ENCODE measurements at places on chromosomes 12 and 14.
A peak's percentile ranks its signal among the peaks of the same experiment; 100 is the strongest.

- DNase-seq, result no peak
These were observed 23.5 kb downstream of the NAA30 start for GRCh38 chr14:57413849-57414248.

DNA sequence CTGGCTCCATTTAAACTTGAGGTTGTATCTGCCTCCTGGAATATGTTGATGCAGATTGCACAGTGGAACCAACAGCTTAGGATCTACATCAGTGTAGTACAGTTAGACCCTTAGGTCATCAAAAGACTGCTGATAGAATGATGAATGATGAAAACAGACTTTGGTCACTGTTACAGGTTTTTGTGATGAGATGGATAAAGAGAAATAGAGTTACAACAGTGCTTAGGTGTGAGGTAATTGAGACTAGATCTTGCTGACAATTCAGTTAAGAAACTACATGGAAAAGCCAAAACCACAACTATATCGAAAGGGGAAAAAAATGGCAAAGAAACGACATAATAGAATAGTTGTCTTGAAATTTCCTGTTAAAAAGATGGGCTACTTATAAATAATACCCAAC is 145.7 kb upstream of the LMNTD1 start:
- no peak for DNase-seq

DNA sequence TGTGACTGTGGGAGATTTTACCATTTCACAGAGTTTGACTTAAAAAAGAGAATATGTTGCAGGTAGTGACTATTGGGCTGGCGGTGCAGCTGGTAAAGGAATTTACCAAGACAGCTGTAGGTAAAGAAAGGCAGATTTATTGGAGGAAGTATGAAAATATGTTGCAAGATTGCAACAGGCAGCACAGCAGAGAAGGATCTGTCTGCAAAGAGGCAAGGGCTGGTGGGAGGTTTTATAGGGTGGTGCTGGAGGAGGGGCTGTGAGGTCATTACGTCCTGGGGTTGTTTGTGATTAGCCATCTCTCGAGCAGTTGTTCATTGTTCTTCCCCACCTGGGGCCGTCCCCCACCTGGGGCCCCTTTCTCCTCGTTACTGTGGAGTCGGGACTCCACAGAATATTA is 62.1 kb downstream of the ACACB start:
- DNase-seq, result no peak

DNA sequence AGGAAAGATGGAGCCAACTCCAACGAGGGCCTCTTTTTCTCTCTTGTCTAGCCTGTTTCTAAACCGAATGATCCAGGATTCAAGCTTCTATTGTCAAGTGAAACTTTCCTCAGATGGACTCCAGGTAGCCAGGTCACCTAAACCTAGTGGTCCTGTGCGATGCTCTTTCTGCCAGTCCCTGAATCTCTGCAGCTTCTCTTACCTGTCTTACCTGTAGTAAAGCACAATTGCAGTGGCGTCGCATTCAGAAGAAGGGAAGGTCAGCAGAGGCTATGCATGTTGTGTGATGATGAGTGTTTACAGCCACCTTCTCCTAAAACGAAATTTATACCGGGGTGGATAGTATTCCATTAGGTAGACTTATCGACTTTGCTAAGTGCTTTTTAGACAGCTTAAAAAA is 47.4 kb upstream of the TRAF3 start:
- DNase-seq, result no peak

DNA sequence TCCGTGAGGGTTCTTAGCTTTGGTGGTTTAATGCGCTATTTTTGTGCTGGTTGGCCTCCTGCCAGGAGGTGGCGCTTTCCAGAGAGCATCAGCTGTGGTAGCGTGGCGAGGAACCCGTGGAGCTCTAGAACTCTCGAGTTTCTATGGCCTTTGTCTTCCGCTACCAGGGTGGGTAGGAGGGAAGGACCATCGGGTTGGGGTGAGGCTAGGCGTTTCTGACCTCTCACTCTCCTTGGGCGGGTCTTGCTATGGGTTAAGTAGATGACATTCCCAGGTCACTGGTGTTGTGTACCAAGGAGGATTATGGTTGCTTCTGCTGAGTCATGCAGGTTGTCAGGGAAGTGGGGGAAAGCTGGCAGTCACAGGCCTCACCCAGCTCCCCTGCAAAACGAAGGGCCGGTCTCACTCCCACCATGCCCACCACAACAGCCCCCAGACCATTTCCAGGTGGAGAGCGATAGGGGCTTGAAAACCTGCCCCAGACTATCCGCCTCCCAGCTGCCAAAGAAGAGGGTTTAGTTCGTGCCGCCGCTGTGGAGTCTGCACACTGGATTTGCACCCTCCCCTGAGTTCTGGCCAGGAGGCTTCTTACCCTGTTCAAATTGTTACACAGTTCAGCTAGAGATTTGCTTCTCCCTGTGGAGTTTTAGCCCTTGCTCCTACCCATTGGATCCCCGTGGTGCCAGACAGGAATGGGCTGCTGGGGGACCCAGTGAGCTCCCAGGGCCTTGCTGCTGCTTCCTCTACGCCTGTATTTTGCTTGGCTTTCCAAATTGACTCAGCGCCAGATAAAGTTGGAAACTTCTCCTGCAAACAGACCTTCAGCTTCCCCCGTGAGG is 21.9 kb downstream of the RNFT2 start:
- no peak for DNase-seq

GRCh38 chr12:19440019-19440858 is 947 bp downstream of the AEBP2 start:
- peak; percentile 19 for DNase-seq

- no peak for DNase-seq
These were observed 6.0 kb downstream of the NACA start for GRCh38 chr12:56719056-56719455.

GRCh38 chr14:44912041-44912869 is 49.5 kb downstream of the KLHL28 start:
- no peak for DNase-seq

DNA sequence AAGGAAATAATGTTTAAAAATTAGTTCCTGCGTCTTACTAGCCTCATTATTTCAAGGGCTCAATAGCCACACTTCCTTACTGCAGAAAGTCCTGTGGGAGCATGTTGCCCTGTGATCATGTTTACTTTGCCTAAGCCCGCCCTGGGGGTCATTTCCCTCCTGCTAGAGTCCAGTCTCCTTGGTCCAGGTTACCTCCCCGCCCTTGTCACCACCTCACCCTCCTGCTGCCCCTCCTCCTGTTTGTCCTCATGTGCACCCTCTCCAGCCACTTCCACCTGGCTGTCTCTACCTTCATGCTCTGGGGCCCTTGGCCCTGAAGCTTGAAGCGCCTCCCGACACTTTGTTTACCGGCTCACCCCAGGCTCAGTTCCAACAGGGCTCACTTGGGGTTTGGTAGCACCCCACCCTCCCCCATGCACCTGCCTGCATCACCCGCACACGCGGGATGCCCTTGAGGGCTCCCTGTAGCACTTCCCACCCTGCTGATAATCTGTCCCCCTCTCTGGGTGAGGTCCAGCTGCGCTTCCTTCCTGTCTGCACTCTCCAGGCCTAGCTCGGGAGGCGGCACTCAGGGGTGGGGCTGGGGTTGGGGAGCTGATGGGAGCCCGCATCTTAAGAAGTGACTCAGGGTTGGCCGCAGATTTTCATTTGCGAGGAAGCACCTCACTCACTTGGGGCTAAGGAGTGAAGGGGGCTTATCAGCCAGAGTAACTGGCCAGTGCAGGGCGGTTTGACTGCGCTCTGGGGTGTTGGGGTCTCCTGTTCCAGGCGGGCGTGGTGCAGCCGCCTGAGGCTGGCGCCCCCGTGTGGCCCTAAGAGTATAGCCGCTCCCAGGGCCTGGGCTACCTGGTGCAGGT is 40.1 kb downstream of the SMIM41 start:
- DNase-seq, result no peak

DNA sequence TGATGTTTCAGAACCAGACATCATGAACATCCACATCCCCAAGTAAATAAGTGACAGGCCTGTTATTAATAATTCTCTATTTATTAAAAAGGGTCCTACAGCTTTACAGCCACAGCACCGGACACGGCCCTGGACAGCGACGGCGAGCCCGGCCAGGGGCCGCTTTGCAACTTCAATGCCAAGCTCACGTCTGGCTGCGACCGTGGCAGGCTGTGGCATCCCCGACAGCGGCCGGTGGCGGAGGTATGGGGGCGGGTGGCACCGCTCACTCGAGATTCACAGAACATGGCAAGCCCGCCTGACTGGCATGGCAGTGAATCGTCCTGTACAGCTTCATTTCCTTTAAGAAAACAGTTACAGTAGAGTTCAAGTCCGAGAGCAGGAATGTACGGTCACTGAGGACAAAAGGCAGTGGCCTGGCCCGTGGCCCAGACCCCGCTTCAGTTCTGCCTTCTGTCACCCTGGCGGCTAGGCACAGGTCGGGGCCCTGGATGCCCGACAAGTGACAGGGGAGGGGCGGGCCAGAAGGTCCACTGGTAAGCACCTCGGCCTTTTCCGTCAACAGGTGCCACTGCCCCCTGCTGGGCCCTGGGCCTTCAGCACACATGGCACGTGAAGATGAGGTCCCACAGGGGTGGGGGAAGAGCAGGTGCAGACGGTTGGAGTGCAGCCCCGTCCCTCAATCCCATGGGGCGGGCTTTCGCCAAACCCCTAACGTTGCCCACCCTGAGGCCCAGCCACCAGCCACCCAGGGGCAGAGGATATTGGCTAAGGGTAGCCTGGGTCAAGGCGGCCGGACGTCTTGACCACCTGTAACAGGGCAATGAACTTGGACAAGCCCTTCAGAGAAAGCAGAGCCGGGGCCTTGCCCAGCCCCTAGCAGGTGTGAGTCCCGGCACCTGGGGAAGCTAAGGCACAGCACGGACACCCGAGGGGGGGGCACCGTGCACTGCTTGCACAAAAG is 30.3 kb downstream of the HIP1R start:
- no peak for DNase-seq

GRCh38 chr14:70093156-70093555 is 95.6 kb downstream of the SLC8A3 start:
- DNase-seq, result no peak

DNA sequence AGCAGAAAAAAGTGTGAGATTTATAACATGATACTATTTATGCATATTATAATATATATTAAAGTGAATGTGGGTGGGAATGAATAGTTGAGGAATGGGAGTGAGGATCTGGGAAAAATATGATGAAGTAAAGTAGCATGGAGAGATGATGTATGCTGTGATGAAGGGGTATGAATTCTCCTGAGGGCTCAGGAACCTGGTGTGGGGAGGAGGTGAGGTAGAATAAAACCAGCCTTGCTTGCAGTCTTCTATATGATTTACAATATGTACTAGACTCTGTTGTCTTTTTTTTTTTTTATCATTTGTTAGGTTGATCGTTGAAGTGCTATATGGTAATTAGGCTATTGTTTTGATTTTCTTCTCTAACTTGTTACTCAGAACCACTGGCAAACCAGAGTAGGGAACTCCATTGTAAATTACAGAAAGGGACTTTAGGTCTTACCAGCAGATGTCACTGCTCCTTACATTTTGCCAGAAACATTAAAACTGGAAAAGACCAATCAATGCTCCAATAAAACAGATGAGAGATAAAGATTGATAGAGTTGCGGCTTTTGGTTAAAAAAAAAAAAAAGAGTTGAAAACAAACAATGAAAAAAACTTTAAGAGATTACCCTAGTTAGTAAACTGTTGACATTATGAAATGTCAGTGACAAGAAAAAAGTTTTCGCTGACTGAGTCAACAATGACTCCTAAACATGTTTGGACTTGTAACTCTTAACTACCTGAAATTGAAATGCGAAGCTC is 39.9 kb downstream of the ATL1 start:
- DNase-seq, result no peak

GRCh38 chr14:98955741-98956070 is 316.3 kb downstream of the BCL11B start:
- DNase-seq, result no peak

- no peak for DNase-seq
These were observed 541.7 kb downstream of the NOVA1 start for GRCh38 chr14:26056036-26056616.

- DNase-seq, result no peak
These were observed 375.2 kb upstream of the FLRT2 start for GRCh38 chr14:85154714-85155113.

GRCh38 chr12:32727237-32727636 is 28.5 kb downstream of the YARS2 start:
- DNase-seq, result no peak

DNA sequence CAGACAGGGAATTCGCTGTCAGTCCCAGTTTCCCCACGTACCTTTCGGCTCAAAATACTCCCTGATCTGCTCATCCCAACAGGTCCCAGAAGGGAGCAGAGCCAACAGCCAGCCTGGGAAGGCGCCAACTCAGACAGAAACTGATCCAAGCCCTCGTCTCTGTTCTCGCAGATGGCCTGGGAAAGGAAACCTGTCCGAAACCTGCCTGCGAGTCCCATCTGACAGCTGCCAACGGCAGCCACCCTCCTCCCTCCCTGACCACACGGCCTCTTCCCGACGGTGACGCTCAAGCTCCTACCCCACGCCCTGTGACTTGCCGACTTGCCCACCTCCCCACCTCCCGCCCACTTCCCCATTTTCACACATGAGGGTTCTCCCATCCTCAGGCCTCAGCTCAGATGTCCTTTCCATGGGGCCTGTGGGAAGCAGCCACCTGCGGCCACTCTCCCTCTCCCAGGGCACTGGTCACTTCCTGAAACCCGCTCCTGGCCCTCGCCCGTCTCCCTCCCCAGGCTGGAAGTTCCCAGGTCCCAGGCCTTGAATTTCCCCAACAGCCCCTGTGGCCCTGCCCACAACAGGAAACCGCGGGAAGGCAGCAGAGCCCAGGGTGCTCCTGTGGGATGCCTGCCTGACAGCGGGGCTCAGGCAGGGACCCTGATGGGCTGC is 60.9 kb upstream of the FBRSL1 start:
- no peak for DNase-seq

DNA sequence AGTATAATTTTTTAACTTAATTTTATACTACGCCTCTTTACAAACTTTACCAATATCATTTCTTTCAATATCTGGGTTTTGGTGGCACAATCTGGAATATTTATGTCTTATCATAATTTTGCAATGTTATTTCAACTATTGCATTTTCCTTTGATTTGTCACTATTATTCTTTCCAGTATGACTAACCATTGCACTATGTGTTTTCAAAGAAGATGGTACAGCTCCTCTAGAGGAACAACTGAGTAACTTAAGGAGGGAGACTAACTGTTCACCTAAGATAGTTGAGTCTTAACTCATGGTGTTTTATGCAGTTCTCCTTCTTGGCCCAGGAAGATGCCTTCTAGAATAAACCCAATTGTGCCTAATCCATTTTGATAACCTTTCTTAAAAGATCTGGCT is 60.5 kb upstream of the KIF21A start:
- no peak for DNase-seq

- no peak for DNase-seq
These were observed 130.8 kb upstream of the KRR1 start for GRCh38 chr12:75642226-75642625.

DNA sequence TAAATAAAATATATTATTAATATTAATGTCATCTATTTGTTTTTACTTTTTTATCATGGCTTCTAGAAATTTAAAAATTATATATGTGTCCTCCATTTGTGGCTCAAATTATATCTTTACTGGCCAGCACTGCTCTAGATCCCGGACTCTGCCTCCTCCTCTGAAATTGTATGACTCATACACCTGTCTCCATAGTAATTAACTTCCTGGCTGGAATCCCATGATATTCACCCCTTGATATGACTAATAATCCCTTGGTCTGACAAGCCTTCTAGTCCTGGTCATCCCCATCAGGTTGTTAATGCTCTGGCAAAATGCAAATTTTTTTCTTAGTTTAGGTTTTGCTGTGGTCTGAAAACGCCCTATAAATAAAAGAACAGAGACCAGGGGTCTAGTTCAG is 116.2 kb downstream of the BMP4 start:
- DNase-seq, result no peak

GRCh38 chr12:92063641-92064040 is 82.0 kb downstream of the BTG1 start:
- DNase-seq, result no peak
